NCI-H187 (cell line): ENCODE measurements at places on chromosomes 16 and 17.

GRCh38 chr16:88069397-88070168, 118.3 kb downstream of the BANP start:
- no peak for DNase-seq

- DNase-seq: no peak
Measured at GRCh38 chr17:47708864-47709541, 15.0 kb downstream of the TBKBP1 start.

DNA sequence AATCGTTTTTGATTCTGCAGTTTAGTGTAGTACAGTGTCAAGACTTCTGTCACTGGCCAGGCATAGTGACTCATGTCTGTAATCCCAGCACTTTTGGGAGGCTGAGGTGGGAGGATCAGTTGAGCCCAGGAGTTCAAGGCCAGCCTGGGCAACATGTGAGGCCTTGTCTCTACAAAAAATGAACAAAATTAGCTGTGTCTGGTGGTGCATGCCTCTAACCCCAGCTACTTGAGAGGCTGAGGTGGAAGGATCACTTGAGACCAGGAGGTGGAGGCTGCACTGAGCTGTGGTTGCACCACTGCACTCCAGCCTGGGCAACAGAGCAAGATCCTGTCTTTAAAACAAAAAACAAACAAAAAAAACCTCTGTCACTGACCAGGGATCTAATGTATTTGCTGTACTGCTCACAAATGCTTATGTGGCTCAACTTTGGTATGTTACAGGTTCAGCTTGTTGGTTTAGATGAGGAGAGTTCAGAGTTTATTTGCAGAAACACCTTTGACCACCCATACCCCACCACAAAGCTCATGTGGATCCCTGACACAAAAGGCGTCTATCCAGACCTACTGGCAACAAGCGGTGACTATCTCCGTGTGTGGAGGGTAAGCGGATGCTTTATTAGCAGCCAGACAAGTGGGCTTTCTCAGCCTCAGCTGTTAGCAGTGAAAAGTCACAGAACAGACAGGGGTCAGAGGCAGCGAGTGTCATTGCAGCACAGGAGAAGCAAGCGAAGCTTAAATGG, 22.5 kb upstream of the TACO1 start:
- no peak for DNase-seq

GRCh38 chr16:87874639-87875427, 5.5 kb upstream of the SLC7A5 start:
- no peak for DNase-seq

DNA sequence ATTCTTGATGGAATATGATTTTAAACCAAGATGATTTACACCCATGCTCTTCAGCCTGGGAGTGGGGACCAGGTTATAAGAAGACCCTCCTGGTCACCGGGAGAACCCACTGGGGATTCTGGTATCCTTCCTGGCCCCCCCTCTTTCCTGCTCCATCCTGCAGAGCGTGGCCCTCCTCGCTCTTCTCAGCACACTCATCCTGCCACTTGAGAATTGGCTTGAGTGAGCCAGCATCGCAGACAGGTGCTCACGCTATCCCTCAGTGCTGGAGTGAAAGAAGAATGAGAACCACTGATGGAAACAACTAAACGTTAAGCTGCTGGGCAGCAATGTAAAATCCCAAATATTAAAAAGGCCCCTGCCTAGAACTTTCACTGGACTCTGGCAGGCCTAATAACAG, 98.0 kb downstream of the CYTH1 start:
- DNase-seq: no peak

DNA sequence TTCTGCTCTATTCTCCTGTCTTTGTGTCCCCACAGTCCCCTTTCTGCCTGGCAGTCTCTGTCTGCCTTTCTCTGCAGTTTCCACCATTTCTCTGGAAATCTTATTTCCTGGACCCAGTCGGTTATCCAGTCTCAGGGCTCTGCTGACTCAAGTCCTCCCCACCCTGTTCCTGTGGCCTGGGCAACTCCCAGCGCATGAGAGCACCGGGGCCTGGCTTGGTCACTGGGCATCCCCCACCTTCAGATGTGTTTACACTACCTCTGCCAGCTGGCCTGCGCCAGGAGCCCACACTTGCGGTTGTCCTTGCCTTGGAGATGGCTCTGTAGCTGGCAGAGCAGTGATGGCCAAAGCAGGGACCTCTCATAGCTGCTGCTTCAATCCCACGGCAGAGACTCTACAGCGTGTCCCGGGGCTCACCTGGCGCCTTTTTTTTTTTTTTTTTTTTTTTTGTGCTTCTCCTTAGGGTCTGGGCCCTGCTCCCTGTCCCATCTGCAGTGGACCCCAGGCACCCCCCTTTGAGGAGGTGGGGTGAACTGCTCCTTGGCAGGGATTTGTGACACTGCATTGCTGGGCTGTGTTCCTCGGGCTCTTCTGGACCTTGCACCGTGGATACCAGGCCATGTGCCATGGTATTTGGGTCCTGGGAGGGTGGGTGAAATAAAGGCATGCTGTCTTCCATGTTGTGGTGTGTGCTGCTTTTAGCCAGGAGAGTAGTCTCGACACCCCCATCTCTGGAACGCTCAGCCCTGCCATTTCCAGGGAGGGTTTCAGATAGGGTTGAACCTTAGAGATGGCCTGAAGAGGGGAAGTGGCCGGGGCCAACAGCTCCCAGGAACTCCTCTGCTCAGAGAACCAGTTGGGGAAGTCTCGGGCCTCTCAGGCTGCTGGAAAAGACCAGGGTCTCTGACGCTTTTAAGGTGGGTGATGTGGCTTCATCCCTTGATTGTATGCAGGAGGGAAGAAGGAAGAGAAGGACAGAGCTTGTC, 17.5 kb downstream of the GUCY2D start:
- DNase-seq: no peak

DNA sequence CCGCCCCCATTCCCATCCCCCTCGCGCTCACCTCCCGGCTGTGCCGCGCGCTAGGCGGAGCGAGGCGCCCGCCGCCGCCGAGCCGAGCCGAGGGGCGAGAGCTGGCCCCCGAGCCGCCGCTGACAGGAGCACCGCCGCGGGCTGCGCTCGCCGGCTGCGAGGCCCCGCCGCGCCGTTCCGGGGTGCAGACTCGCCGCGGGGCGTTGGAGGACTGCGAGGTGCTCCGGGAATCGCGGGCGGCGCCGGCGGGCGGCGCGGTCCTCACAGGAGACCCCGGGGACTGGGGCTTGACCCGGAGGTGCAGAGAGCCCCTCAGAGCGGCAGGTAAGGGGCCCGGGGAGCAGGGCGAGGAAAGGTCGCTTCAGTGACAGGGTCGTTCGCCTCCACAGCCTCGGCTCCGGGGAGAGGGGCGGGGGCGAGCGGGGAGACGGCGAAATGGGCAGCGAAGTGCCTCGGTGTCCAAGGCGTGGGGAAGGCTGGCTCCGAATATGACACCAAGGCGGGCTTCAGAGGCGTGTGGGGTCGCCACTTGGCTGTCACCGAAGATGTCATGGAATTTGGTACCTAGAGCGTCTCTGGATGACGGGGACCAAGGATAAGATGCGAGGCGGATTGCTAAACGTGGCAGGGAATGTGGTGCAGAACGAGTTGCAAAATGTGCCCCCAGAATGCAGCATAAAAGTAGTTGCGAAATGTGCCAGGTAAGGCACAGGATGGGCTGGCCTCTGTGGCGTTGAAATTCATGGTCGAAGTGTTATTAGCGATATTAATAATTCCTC, 580 bp downstream of the TANC2 start:
- DNase-seq: peak; percentile 32

DNA sequence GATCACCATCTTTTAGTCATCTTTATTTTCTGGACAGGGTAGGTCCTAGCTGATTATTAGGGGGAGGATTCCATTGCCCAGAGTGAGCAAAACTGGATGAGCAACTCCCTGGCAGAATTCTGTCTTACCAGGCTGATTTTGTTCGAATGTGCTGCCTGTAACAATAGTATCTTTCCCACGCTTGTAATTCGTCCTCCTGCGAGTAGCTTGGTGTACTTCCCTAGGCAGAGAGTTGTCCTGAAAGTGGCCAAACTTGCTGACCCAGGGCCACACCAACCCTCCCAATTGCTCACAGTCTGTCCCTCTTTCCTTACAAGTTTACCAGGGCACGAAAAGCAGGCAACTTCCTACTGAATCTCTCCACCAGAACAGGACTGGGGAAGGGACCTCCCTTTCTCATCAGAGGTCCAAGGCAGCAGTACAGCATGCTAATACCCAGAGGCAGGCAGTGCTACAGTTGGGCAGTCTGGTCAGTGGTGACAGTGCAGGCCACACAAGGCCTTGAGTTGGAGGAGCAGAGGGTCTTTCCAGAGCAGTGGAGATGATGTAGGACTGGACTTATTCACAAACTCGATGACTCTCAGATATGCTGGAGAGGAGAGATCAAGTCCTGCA, 67.8 kb upstream of the NLK start:
- no peak for DNase-seq

DNA sequence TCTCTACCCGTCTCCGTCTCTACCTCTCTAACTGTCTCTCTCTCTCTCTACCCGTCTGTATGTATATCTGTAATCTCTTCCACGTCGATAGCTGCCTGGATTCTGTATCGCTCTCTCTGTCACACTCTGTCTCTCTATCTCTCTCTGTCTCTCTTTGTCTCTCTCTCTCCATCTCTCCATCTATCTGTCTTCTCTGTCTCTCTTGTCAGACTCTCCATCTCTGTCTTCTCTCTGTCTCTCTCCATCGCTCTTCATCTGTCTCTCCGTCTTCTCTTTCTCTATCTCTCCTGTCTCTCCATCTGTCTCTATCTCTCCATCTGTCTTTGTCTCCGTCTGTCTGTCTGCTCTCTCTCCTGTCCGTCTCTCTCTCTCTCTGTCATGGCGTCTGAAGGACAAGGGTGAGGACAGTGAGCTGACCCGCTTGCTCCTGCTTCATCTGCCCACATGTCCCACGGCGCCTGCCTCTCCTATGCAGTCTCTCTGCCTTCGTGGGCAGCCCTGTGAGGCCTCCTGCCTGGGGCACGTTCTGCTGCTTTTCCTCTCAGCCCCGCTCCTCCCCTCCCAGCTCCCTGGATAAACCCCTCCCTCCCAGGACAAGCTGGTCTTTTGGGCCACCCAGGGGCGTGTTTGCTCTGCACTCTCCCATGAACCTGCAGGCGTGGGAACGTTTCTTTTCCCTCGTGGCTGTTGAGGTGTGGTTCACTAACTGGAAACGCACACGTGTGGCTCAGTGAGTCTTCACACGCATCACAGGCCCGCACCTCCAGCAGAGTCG, 18.9 kb downstream of the ACSF3 start:
- no peak for DNase-seq

GRCh38 chr17:81870981-81871386, at the start of gene ARHGDIA:
TSS of gene ARHGDIA (minus strand) at chr17:81871337. CDS start at chr17:81869930, 1,407 bp downstream.
- DNase-seq: no peak

GRCh38 chr17:73748508-73748907, 104.3 kb upstream of the SDK2 start:
- DNase-seq: peak; percentile 40

DNA sequence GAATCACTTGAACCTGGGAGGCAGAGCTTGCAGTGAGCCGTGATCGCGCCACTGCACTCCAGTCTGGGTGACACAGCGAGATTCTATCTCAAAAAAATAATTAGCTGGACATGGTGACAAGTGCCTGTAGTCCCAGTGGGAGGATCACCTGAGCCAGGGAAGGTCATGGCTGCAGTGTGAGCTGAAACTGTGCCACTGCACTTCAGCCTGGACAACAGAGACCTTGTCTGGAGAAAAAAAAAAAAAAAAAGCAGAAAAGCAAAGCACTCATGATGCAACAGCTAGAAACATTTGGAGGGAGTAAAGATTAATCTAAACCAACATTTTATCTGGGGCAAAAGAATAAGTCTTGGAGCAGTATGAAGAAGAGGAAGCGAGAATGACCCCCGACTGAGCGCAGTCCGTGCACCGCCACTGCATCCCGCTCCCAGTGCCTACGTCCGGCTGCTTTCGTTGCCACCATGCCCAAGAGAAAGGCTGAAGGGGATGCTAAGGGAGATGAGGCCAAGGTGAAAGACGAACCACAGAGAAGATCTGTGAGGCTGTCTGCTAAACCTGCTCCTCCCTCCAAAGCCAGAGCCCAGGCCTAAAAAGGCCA, 8.2 kb downstream of the PRPSAP1 start:
- no peak for DNase-seq

GRCh38 chr16:20740007-20740883, 1.4 kb downstream of the THUMPD1 start:
- no peak for DNase-seq
